ENCODE measurements at places on chromosomes 6 and 20. TPM values are rescaled to one million over a fixed set of nuclear protein-coding genes. Genes with fewer than 3 reads are reported as not detected.

DNA sequence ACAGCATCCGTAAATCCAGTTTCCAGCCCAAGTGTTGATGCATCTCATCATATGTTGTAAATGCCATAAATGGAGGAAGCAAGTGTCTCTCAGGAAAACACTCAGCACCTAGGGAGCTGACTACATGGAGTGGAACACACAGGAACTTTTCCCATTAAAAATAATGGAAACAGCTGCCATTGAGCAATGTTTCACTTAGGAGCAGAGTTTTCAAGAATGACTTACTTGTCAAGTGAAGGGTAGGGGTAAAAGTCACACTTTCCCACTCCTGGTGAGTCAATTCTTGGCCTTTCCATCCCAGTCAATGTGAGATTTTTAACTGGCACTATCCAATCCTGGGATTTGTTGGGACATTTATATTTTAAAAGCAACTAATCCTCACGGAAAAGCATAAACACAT is 119.4 kb upstream of the ASF1A start:
- no peaks in the 10 kb centered on the region for H3K36me3 ChIP-seq
- H3K4me3 ChIP-seq: no peak overlapping the region
- H3K4me1 ChIP-seq: peaks cover 11% of the 10 kb centered on the region
- H3K27me3 ChIP-seq: no peaks in the 10 kb centered on the region
- H3K27ac ChIP-seq: no peak overlapping the region

GRCh38 chr20:59217794-59218280 is 54.2 kb downstream of the ZNF831 start:
- DNase-seq: no peak
- peaks cover 16% of the 10 kb centered on the region for H3K4me1 ChIP-seq
- H3K4me3 ChIP-seq: no peak overlapping the region
- no peak overlapping the region for H3K27ac ChIP-seq
- H3K36me3 ChIP-seq: peaks cover 10% of the 10 kb centered on the region

GRCh38 chr20:9261781-9262180 is 192.9 kb downstream of the PLCB4 start:
- no peaks in the 10 kb centered on the region for H3K36me3 ChIP-seq
- no peaks in the 10 kb centered on the region for H3K4me1 ChIP-seq
- no peaks in the 10 kb centered on the region for H3K27me3 ChIP-seq
- H3K27ac ChIP-seq: no peak overlapping the region
- DNase-seq: no peak
- H3K4me3 ChIP-seq: no peak overlapping the region

- H3K4me1 ChIP-seq: no peaks in the 10 kb centered on the region
- no peak for DNase-seq
- no peak overlapping the region for H3K4me3 ChIP-seq
- H3K36me3 ChIP-seq: no peaks in the 10 kb centered on the region
Measured at GRCh38 chr6:3698021-3698420, 53.5 kb downstream of the PXDC1 start.

GRCh38 chr6:76885861-76886301 is 577.4 kb downstream of the HTR1B start:
- H3K27me3 ChIP-seq: no peaks in the 10 kb centered on the region
- no peak for DNase-seq
- no peak overlapping the region for H3K4me3 ChIP-seq
- no peak overlapping the region for H3K27ac ChIP-seq

Gene DLL1
- 79.8 TPM for total RNA-seq

Gene LY6G6D
- total RNA-seq: not detected

Data from spleen (tissue), 13 donors.